Stimulated activated CD8-positive, alpha-beta memory T cell treated with anti-CD3 and anti-CD28 coated beads, Interleukin-2, amount 100 ng/mL, for 48 hours (primary cell): ENCODE measurements at places on chromosomes 12 and 14.

DNA sequence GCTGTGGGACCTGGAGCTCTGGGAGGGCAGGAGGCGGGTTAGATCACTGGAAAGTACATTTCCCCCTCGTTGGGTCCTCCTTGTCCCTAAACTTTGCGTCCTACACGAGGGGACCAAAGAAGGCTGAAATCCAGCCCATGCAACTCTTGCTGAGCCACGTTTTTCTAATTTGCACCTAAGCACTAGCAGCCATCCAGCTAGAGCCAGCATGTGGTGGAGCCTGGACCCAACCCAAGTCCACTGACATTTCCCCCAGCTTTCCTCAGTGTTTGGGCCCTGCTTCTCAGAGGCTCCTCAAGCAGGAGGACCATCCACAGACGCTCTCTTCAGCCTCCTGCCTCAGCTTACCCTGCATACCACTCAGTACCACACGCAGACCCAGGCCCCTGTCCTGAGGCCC lies 49.7 kb downstream of the TSPAN11 start:
- no peak for DNase-seq

GRCh38 chr12:101051901-101052550 lies 158.0 kb downstream of the SLC5A8 start:
- no peak for DNase-seq

DNA sequence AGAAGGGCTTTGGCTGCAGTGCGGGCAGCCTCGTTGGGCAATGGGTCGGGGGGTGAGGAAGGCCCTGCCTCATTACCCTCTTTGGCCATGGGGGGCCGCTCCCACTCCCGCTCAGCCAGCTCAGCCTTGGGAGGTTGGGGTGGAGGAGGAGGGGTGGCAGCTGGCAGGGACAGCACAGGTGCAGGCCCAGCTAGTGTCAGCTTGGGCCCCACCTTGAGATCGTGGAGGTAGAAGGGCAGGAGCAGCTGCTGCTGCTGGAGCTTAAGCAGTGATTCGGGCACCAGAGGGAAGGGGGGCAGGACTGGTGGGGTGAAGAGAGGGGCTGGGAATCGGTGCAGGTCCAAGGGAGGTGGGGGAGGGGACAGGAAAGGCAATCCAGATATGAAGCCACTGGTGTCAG lies 26.0 kb downstream of the ZFHX2 start:
- DNase-seq: no peak

DNA sequence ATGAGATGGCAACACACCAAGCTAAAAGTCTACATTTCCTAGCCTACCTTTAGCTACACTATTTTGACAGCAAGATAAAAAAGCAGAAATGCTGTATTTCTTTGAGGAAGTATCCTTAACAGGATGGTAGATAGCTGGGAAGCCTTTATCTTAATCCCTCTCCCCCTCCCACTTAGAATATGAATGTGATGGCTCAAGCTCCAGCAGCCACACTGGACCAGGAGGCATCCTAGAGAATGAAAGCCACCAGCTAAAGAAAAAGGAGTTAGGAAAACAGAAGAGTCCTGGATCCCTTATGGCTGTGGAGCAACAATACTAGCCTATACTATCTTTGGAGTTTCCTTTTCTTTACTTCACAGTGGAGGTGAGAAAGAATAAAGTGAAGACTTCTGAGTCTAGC lies 15.1 kb downstream of the NAP1L1 start:
- DNase-seq: no peak

- DNase-seq: no peak
Measured at GRCh38 chr12:119681111-119681510, 13.2 kb downstream of the PRKAB1 start.

- DNase-seq: no peak
Measured at GRCh38 chr12:8589679-8590078, 23.0 kb downstream of the AICDA start.

DNA sequence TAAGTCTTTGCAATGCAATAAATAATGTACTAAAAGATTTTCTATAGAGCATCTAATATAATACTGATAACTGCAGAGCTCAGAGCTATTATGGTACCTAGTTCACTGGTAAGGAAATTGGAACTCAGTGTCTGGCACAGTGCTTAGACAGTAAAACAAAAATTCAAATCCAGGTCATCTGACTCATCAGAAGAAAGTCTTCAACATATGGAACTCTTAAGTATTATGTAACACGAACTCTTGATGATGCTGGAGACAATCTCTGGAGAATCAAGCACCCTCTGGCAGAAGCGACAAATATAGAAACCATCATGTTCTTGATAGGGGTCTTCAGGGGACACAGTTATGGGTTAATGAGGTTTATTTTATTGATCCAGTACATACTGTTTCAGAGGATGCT lies 37.3 kb upstream of the TRHDE start:
- DNase-seq: no peak

DNA sequence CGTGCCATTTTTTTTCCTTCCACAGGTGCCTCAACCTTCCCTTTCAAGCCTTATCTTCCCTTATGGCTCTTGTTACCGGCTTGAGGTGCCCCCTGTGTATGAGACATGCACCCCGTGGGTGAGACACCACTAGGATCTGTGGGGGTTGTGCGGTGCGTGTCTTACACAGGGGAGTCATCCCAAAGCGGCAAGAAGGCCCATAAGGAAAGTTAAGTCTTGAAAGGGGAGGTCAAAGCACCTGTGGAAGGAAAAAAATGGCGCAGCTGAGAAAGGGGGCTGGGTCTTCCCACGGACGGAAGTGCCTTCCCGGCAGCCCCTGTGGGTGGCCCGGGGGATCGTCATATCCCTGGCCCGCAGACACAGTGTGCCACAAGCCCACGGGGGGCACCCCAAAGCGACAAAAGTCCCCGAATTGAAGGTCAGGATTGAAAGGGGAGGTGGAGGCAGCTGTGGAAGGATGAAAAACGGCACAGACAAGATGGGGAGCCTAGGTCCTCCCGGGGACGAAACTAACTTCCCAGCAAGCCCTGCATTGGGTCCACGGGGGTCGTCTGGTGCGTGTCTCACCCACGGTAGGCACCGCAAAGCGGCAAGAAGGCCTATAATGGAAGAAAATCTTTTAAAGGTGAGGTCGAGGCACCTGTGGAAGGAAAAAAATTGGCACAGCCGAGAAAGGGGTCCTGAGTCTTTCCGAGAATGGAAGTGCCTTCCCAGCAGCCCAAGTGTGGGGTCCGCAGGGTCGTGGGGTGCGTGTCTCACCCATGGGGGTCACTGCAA lies 273.3 kb downstream of the ALG10 start:
- DNase-seq: no peak

DNA sequence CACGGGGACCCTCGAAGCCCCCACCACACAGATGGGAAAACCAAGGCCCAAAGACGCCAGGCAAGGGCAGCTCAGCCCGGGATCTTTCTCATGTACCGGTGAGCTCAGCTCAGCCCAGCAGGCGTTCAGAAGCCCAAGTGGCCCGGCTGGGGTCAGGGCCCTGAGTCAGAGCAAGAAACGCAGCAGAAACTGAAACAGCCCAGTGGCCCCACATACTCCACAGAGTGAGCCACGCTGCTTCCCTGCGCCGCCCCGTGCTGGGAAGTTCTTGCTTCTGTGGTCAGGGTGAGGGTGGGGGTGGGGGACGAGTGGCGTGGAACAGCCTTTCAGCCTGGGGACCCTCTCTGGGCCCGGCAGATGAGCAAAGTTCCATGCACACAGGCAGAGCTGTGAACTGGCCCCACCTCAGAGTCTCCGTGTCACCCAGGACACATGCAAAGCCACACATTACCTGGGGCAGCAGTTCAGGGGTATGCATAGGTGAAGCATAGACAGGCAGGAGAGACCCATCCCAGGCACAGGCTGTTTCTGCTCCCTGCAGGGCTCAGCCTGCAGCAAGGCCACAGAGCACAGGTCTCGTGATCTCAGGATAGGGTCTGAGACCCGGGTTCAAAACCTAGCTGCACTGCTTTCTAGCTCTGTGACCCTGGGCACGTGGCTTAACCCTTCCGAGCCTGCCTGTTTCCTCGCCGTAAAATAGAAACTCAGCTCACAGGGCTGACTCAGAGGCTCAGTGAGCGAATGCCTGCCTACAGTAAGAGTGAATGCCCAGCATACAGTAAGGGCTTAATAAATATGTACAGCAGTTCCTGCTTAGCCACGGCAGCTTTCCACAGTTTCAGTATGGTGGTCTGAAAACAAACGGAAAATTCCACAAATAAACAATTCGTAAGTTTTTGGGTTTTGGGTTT lies 21.6 kb downstream of the NCOR2 start:
- DNase-seq: peak; percentile 67

- no peak for DNase-seq
Measured at GRCh38 chr12:105257321-105257728, 21.4 kb upstream of the APPL2 start.

GRCh38 chr14:42719391-42719790 lies 1112.7 kb downstream of the LRFN5 start:
- DNase-seq: no peak

DNA sequence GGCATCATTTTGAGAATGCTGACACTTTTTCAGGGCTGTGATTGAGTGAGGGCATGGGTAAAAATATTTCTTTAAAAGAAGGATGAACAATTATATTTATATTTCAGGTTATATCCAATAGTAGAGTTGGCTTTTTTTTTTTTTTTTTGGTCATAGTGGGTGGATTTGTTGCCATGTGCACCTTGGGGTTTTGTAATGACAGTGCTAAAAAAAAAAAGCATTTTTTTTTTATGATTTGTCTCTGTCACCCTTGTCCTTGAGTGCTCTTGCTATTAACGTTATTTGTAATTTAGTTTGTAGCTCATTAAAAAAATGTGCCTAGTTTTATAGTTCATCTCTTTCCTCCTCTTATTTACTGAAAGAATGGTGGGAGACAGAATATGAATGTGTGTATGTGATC lies 1.4 kb upstream of the RAB5B start:
- no peak for DNase-seq
